Fibroblast of skin of right biceps (primary cell): ENCODE measurements at places on chromosomes 1 and 21.
A peak's percentile ranks its signal among the peaks of the same experiment; 100 is the strongest.

GRCh38 chr1:118159569-118159968, 25.5 kb downstream of the SPAG17 start:
- DNase-seq = peak; percentile 45

- DNase-seq = no peak
Observed at GRCh38 chr1:9990944-9991343, 6.1 kb upstream of the RBP7 start.

DNA sequence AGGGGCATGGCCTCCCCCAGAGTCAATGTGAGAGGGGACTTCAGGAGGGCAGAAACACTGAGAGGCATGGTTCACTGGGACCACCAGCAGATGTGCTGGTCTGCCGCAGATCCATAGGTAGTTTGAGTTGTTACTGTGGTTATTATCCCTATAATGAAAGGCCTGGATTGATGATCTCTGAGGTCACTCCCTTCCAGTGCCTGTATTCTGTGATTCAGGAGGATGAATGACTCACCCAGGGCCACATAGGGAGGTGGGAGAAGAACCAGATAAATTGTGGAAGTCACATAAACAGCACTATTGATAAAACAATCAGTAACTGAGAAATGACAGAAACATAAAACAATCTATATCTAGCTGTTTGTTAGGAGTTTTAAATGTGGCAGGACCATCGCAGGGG, 22.7 kb upstream of the ACTL8 start:
- peak; percentile 73 for DNase-seq

GRCh38 chr1:217896490-217896889, 265.3 kb downstream of the SPATA17 start:
- peak; percentile 54 for DNase-seq

- DNase-seq = no peak
Observed at GRCh38 chr1:179202161-179202560, 27.3 kb downstream of the ABL2 start.

- no peak for DNase-seq
Observed at GRCh38 chr1:27338751-27339150, 3.1 kb upstream of the SYTL1 start.

- no peak for DNase-seq
Observed at GRCh38 chr1:151888972-151889570, 20.2 kb downstream of the THEM4 start.

- DNase-seq = no peak
Observed at GRCh38 chr1:233022246-233022645, 71.8 kb downstream of the NTPCR start.

DNA sequence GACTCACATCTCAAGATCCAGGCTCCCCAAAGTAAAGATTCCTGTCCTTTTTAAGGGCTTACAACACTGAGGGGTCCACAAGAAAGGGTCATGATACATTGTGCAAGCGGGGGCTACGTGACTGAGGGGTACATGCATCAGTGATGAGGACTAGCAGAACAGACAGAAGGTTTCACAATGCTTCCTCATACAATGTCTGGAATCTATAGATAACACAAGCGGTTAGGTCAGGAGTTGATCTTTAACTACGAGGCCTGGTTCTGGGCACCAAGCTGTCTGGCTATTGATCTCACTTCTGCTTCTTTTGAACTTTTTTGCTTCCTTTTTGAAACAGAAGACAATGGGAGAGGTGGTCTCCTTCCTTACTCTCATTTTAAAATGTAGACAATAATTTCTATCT, 718.6 kb downstream of the AMY1C start:
- DNase-seq = no peak

- peak; percentile 65 for DNase-seq
Observed at GRCh38 chr1:201259476-201260235, 23.6 kb upstream of the PKP1 start.

DNA sequence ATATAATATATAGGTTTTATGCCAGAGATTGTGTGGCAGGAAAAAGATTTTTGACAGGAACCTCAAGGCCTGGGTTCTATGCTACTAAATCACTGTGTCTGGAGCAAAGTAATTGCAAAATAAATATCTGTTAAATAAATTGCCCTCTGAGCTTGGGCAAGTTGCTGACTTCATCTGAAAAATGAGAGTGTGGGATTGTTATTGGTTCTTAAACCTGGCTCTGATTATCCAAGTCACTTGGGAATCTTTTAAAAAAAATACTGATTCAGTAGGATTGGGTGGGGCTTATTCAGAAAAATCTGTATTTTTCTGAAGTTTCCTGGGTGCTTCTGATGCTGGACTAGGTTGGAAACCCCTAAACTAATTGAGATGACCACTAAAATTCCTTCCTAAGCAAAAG, 174.1 kb upstream of the SGIP1 start:
- peak; percentile 28 for DNase-seq

GRCh38 chr1:172719694-172720138, 60.8 kb downstream of the FASLG start:
- peak; percentile 33 for DNase-seq

GRCh38 chr1:51758310-51758709, 120.2 kb downstream of the NRDC start:
- no peak for DNase-seq

- no peak for DNase-seq
Observed at GRCh38 chr1:114638910-114639309, 30.9 kb downstream of the DENND2C start.

DNA sequence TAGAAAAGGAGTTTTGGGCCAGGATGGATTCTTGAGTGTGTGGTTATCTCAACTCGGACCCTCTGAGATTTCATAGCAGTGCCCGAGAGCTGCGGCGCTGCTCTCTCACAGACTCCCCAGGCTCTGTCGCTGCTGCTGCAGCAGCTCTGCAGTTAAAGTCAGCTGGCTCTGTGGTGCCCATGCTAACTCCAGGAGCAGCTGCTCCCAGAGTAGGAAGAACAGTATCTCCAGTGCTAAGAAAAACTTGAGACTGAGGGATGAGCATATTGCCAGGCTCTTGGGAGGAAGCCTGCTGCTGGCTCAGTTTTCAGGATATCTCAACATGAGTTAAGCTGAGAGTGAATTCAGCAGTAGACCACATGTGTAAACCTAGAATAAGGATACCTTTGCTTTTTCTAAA, 4.5 kb downstream of the LCE2D start:
- DNase-seq = no peak

DNA sequence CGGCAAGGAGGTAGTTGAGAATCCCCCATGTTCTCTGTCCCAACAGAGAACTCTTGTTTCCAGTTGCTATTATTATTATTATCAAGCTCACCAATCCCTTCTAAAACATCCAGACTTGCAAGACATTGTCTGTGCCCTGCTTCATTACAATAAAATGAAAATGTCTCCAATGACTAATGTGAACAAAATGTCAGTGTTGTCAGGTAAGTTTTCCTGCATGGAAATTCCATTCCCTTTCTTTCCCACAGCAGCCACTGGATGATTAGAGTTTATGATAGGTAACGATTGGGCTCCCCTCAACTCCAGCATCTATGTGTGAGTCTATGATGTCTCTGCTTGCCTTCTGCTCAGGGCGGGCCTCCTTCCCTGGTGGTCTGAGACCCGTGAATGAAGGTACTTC, 8.9 kb upstream of the DYRK1A start:
- DNase-seq = no peak

DNA sequence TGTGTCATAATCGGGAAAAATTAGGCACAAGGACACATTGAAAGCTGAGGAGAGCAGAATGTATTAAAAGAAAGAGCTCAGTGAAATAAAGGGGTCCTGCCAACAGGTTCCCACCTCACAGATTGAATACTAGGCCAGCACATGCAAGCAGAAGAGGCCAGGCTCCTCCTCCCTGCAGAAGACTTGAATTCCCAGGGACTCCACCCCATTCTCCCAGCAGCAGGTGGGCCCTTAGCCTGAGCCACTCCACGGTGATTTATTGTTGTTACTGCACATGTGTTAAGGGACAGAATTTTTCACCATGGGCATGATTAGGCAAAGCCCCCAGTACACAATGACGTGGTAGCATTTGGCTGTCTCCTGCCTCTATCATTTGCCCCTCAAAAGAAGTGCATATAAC, 1844.7 kb downstream of the NCAM2 start:
- DNase-seq = no peak

DNA sequence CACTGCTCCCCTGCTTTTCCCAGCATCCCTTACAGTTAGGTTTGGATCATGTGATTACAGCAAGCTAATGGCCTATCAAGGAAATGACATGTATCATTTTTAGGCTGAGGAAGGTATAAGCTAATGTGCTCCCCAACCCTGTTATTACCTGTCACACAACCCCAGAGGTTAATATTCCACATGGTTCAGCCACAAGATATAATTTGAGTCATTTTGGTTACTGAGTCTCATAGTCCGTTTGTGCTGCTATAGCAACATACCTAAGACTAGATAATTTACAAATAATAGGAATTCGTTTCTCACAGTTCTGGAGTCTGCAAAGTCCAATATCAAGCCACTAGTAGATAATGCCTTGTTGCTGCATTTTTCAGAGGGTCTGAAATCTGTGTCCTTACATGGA, 29.1 kb upstream of the SLC16A1 start:
- no peak for DNase-seq

DNA sequence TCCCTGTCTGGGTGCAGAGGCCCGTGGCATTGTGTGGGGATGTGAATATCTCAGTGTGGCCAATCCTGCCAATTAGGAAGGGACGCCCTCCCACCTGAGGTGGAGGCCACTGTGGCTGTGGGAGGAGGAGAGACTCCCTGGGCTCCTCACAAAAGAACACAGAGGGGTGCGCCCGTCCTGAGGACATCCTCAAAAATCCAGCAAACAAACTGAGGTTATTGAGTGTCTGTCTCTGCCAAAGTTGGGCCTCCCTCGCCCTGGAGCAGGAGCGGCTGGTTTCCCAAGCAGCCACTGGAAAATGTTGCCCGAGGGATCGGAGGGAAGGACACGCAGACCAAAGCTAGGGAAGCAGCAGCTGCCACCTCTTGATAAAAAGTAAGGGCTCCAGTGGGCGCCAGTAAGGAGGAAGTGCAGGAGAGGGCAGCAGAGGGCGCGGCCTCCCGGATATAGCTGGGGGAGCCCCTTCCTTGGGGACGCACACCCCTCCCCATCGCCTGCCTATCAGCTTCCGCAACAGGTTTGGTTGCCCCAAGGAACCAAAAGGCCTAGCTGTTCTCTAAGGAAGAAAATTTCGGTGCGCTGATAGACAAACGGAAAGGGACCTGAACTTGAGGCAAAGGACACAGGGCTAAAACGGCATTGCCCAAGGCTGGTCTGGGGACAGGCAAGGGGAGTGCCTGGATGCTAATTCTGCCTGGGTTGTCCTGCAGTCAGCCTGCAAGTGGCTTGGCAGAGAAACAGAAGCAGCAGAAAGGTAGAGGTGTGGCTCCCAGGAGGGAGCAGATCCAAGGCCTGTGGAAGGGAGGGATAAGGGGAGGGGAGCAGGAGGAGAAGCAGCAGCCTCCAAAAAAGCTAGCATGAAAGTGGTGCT, 1.7 kb upstream of the GRIK3 start:
- no peak for DNase-seq

DNA sequence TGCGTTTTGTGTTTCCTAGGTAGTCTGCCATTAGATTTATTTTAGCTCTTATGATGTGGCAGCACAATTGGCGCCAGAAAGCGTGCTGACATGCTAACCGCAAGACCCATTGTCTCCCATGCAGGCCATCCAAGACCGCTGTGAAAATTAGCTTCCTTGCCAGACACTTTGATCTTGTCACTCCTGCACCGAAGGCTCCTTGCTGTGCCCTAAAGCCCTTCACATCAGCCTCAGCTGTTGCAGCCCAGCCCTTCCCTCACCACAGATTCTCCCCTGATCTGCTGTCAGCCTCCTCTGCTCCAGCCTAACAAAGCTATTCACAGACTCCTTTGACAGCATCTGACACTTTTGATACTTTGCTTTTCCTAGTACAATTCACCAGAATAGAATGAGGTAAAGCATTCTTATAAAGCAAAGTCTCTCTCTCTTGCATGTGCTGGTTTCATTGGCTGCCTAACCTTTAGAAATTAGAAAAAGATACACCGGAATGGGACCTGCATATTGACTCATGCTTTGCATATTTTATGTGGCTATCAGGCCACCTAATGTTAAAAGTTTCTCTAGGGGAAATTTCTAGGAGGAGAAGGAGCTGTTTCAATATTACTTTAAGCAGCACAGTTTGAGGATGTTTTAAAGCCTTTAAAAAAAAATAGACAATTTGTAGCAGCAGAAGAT, 280.3 kb upstream of the FMN2 start:
- DNase-seq = peak; percentile 52

GRCh38 chr1:5747426-5748285, 244.6 kb downstream of the NPHP4 start:
- DNase-seq = no peak

- peak; percentile 54 for DNase-seq
Observed at GRCh38 chr1:234509457-234510328, 30.7 kb upstream of the TARBP1 start.

GRCh38 chr1:107315652-107316051, 174.8 kb downstream of the NTNG1 start:
- no peak for DNase-seq

- no peak for DNase-seq
Observed at GRCh38 chr21:18274370-18274769, 29.7 kb downstream of the CHODL start.

DNA sequence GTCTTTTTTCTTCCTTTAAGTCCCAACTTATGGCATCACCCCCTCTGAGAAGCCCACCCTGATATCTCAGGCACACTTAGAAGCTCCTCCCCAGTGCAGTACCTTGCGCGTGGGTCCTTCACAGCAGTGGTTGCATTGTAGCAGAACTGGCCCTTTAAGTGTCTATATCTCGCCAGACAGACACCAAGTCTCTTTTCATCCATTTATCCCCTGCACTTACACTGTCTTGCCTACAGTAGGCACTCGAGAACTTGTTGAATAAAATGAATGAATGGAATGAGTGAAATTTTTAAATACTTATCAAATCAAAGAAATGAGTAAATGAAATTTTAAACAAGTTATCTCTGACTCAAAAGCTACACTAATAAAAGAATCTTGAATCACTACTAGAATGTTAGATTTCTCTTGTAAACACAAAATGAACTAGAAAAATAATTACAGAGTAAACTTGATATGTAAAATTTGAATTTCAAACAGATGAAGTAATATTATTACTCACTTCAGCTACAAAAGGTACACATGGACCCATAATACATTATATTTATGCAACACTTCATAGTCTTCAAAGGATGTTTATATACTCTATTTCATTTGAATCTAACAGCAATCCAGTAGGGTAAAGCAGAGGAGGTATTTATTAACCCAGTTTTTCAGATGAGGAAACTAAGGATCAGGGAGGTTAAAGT, 54.7 kb upstream of the MAN1A2 start:
- peak; percentile 10 for DNase-seq

DNA sequence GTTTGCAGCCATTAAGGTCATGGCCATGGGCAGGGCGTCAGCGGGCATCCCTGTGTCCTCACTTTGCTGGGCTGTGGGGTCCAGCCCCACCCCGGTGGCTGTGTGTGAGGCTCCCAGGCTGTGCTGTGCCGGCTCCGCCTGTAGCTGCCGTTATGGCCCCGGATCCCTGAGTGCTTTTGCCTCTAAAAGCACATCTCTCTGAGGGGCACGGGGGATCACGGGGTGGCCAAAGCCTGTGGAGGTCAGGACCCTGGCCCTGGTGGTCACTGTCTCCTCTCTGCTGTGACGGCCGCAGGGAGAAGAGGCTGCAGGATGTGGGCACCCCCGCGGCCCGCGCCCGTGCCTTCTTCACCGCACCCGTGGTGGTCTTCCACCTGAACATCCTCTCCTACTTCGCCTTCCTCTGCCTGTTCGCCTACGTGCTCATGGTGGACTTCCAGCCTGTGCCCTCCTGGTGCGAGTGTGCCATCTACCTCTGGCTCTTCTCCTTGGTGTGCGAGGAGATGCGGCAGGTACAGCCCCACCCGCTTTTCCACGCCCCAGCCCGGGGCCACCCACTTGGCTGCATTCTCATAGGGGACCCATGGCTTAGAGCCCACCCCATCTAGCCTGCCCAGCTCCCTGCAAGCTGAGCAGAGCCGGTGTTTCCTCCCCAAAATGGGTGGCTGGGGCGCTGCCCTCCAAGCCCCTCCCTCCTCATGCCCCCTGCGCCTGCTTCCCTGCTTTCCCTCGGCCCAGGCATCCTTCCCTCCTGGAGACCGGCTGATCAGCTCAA, 48.2 kb downstream of the TRPM2 start:
- DNase-seq = no peak
